Memory B cell (primary cell): ENCODE measurements at places on chromosomes 3 and 15.

DNA sequence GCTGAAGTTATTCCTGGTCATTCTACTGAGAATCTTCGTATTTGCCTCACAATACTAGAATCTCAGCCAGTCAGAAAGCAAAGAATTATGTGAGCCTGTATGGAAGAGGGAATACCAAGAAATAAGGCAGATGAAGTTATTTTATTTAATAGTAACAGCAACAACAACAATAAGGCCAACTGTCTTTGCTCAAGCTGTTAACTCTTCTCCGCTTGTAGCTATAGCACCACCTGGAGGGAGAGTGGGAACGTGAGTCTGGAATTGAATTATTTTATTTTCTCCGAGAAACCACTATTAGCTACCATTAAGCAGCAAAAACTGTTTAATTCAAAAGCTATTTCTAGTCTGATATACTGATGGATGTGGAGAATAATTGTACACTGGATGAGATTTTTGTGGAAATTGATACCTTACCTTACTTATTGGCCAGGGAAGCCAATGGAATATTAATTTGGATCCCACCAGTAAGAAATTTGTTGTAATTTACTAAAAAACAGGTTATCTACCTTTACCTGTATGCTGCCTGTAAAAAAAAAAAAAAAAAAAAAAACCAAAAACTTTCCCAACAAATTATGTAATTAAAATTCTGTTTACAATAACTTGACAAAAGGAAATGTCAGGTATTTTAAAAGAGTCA lies 50.1 kb downstream of the CALML4 start:
- peak; percentile 9 for DNase-seq

GRCh38 chr3:152113992-152114651 lies 154.6 kb upstream of the MBNL1 start:
- no peak for DNase-seq

DNA sequence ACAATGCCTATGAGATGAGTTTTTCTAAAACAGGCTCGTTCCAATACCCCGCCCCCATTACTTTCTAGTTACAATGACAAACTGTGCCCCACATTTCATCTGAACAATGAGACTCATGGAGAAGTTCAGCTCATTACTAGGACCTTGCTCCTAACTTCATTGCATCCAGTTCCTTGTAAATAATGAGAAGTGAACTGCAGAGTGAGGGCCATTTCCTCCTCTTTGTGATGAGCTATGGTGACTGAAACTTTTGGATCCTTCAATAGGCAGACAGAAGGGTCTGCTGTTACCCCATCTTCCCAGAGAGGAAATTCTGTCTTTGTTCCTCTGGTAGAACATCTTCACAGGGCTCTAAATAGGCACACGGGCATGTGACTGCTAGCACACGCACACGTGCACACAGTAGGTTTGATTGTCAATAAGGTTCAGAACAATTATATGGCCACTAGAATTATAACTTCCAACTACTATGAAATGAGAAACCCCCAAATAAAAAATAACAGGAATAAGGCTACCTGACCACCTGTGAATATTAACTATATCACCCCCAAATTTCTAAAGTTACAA lies 51.8 kb downstream of the SERP1 start:
- no peak for DNase-seq

GRCh38 chr3:97765336-97765735 lies 778 bp downstream of the ARL6 start:
- DNase-seq: no peak

GRCh38 chr3:33456756-33457155 lies 16.6 kb upstream of the UBP1 start:
- no peak for DNase-seq

GRCh38 chr15:41417418-41418195 lies 712 bp downstream of the RTF1 start:
- no peak for DNase-seq

DNA sequence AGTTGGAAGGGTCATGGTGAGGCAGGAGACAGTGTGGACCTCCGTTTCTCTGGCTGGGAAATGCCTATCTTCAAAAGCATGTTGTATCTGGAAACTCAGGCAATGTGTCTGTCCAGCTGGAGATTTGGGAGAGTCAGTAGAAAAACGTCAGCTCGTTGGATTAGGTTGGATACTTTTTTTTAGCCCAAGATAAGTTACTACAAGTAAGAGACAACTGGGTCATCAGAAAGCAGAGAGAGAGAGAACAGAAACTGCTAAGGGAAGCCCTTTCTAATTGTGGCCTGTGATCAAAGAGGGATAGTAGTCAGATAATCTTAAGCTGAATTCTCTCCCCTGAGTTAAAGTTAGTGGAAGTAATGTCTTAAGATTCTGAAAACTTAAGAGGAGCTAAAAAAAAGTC lies 78.9 kb upstream of the ZNF280D start:
- DNase-seq: no peak

DNA sequence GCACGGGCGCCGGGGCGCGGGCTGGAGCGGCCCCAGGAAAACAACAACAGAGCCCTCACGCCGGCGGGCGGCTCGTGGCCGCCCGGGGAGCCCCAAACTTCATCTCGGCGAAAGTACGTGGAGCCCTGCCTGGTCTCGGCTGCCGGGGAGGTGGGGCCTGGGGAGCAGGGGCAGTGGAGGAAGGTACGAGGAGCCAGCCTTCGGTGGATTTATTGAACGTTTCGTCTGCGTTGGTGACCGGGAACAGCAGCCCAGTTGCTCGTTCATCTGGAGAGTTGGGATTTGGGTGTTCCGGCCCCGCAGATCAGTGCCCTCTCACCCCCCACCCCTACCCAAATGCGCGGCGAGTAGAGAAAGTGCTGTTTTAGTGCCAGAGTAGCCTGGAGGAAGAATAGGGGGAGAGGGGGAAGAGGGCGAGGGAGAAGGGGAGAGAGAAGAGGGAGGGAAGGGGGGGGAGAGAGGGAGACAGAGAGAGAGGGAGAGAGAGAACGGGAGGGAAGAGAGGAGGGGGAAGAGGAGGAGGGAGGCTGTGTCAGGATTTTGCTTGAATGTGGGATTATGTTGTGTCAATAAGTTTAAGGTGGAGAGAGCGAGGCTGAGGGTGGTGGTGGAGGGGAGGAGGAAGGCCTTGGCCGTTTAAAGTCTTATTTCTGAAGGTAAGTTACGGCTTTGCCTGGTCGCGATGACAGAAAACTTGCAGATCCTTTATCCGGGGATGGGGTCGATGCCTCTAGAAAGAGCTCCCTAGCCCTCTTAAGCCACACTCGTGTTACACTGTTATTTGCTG lies 970 bp downstream of the BBX start:
- peak; percentile 37 for DNase-seq

GRCh38 chr3:127428344-127428997 lies 140.6 kb upstream of the PRR20G start:
- DNase-seq: no peak

GRCh38 chr3:64974401-64974800 lies 286.6 kb upstream of the ADAMTS9 start:
- DNase-seq: no peak

DNA sequence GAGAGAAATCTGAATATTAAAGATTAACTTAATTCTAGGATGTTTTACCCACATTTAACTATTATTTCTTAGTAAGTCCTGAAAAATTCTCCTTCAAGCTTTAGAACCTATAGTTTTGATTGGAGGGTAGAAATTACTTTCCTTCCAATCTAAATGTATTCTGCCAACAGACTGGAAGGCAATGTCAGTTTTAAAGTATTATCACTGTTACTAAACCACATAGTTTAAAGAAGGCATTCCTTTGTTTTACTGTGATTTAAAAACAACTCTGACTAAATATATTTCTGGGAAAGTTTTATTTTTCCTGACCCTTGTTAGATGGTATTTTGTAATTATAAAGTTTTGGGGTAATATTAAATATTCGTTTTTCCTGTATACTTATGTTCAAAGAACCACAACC lies 382.5 kb downstream of the TBC1D5 start:
- DNase-seq: no peak

DNA sequence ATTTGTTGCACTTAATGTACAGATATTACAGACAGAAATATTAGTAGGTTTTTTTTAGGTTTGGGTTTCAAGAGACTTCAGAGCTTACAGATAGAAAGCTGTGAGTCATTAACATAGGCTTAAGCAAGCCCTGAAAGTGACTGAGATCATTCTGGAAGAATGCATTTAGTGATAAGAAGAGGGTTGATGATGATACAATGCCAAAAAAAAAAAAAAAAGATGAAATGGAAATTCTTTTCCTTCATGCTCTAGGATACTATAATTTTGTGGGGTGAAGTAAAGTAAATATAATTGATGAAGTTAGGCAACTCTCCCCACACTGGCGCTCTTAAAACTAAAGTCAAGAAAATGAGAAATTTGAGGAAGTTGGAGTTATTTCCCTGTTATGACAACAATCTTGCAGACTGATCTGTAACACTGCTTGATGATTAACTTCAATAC lies 169.4 kb upstream of the ZNF385D start:
- DNase-seq: no peak

GRCh38 chr3:10335871-10336622 lies 15.1 kb upstream of the SEC13 start:
- DNase-seq: no peak

DNA sequence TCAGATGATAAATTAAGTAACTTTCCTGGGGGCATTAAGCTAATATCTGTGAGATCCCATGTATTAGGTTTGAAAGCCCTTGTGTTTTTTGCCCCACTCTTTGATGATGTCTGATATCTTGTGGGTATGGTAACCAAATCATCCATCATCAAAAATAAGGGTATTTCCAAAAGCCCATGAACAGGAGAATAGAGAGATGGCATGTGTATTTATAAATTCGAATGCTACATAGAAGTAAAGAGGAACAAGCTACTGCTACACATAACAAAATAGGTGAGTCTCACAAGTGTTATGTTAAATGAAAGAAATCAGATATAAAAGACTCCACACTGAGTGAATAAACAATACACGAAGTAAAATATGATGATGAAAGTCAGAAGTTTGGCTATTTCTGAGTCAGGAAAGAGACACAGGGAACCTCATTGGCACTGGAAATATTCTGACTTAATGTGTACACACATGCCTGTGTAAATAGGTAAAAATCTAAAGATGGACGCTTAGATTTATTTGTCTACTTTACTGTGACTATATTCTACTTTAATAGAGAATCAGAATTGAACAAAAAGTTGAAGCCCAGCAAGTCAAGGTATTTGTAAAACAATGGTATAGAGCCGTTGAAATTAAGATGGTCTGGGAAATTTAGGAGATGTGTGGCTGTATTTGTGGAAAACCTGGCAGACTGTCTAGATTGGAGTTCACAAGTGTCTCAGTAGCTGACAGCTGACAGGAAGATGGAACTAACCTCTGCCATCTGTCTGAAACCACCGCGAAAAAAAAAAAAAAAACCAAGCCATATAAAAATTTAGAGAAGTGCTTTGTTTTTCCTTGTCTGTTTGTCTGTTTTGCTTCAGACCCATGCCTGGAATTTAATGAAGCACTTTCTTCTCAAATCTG lies 111.0 kb upstream of the TGFBR2 start:
- no peak for DNase-seq

DNA sequence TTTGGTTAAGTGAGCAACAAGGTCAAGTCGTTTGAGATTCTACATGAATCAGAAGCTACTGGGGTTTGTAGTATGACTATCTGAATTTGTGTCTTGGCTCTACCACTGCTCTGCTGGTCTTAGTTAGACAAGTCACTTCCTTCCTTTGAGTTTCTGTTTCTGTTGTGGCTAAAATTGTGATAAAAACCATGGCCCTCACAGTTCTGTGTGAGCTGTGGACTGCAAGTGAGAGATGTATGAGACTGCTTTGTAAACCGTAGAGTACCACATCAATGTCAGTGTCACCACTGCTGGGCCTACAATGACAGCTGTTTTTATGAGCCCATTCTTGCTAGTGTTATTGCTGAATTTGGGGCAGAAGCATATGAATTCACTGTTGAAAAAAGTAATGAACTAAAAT lies 32.7 kb downstream of the RARB start:
- DNase-seq: no peak
